Activated T-cell treated with anti-CD3 and anti-CD28 coated beads, Interleukin-2, amount 50 U/mL, for 24 hours (primary cell): ENCODE measurements at places on chromosomes 2 and 18.

GRCh38 chr18:77054606-77055428 is 77.8 kb downstream of the MBP start:
- peaks cover 78% of the 10 kb centered on the region for H3K4me1 ChIP-seq
- H3K27ac ChIP-seq = peak overlapping the region; percentile 92
- no peaks in the 10 kb centered on the region for H3K27me3 ChIP-seq
- peaks cover 32% of the 10 kb centered on the region for H3K36me3 ChIP-seq
- peak; percentile 80 for DNase-seq
- H3K4me3 ChIP-seq = peak overlapping the region; percentile 76

GRCh38 chr2:64972426-64972825 is 16.8 kb upstream of the SLC1A4 start:
- no peak overlapping the region for H3K4me3 ChIP-seq
- H3K27me3 ChIP-seq = no peaks in the 10 kb centered on the region
- DNase-seq = no peak
- peaks cover 2% of the 10 kb centered on the region for H3K4me1 ChIP-seq
- H3K27ac ChIP-seq = no peak overlapping the region
- H3K36me3 ChIP-seq = no peaks in the 10 kb centered on the region

DNA sequence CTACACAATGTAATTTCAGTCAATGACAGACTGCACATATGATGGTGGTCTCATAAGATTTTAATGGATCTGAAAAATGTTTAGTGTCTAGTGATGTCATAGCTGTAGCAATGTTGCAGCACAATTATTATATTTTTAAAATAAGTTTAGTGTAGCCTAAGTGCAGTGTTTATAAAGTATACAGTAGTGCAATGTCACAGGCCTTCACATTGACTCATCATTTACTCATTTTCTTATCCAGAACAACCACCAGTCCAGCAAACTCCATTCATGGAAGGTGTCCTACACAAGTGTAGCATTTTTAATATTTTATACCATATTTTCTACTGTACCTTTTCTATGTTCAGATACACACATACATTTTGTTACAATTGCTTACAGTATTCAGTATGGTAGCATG is 663.1 kb downstream of the ERBB4 start:
- H3K27ac ChIP-seq = no peak overlapping the region
- no peaks in the 10 kb centered on the region for H3K36me3 ChIP-seq
- no peak for DNase-seq
- H3K4me1 ChIP-seq = no peaks in the 10 kb centered on the region

DNA sequence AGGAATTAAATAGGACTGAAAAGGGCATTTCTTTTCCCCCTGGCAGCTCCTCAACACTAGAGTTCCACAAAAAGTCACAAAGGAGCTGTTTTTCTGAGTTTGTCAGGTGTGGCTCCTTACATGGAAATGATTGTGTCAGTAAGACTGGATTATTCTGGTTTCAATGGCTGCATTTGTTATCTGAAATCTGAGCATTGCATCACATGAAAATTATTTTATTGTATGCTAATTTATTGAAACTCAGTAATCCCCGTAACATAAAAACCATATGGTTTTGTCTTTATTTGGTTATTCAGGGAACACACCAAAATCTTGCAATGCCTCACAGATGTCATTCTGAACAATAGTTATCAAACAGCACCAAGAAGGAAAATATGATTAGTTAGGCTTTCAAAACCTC is 439.7 kb upstream of the TNP1 start:
- no peak for DNase-seq
- no peaks in the 10 kb centered on the region for H3K4me1 ChIP-seq
- H3K36me3 ChIP-seq = no peaks in the 10 kb centered on the region
- H3K27me3 ChIP-seq = no peaks in the 10 kb centered on the region
- H3K4me3 ChIP-seq = no peak overlapping the region

GRCh38 chr2:121272596-121272995 is 12.4 kb downstream of the TFCP2L1 start:
- no peaks in the 10 kb centered on the region for H3K36me3 ChIP-seq
- peaks cover 12% of the 10 kb centered on the region for H3K27me3 ChIP-seq
- H3K27ac ChIP-seq = no peak overlapping the region
- DNase-seq = no peak

GRCh38 chr18:55587418-55588110 is 428 bp downstream of the TCF4 start:
- peak overlapping the region; percentile 74 for H3K4me3 ChIP-seq
- no peak for DNase-seq
- peak overlapping the region; percentile 14 for H3K27ac ChIP-seq
- H3K36me3 ChIP-seq = peaks cover 3% of the 10 kb centered on the region
- peaks cover 66% of the 10 kb centered on the region for H3K27me3 ChIP-seq

GRCh38 chr2:193966590-193966989 is 1690.4 kb upstream of the SLC39A10 start:
- no peak overlapping the region for H3K27ac ChIP-seq
- no peaks in the 10 kb centered on the region for H3K4me1 ChIP-seq
- H3K4me3 ChIP-seq = no peak overlapping the region

GRCh38 chr2:9032121-9032520 is 28.6 kb upstream of the MBOAT2 start:
- H3K36me3 ChIP-seq = no peaks in the 10 kb centered on the region
- no peak overlapping the region for H3K4me3 ChIP-seq
- H3K27me3 ChIP-seq = peaks cover 48% of the 10 kb centered on the region

GRCh38 chr2:70978341-70979179 is at the start of gene ANKRD53:
Gene ANKRD53 (plus strand): TSS chr2:70978630. CDS start chr2:70978646, 16 bp downstream.
- peaks cover 5% of the 10 kb centered on the region for H3K27me3 ChIP-seq
- H3K4me1 ChIP-seq = peaks cover 20% of the 10 kb centered on the region
- peak within 1 kb of the TSS; percentile 75 for H3K4me3 ChIP-seq
- peak; percentile 51 for DNase-seq
- H3K36me3 ChIP-seq = peaks cover 8% of the 10 kb centered on the region

- DNase-seq = no peak
- H3K36me3 ChIP-seq = peaks cover 6% of the 10 kb centered on the region
- H3K27ac ChIP-seq = no peak overlapping the region
- H3K4me3 ChIP-seq = no peak overlapping the region
- no peaks in the 10 kb centered on the region for H3K27me3 ChIP-seq
These were observed 124.9 kb upstream of the SMAD7 start for GRCh38 chr18:49075681-49076080.

DNA sequence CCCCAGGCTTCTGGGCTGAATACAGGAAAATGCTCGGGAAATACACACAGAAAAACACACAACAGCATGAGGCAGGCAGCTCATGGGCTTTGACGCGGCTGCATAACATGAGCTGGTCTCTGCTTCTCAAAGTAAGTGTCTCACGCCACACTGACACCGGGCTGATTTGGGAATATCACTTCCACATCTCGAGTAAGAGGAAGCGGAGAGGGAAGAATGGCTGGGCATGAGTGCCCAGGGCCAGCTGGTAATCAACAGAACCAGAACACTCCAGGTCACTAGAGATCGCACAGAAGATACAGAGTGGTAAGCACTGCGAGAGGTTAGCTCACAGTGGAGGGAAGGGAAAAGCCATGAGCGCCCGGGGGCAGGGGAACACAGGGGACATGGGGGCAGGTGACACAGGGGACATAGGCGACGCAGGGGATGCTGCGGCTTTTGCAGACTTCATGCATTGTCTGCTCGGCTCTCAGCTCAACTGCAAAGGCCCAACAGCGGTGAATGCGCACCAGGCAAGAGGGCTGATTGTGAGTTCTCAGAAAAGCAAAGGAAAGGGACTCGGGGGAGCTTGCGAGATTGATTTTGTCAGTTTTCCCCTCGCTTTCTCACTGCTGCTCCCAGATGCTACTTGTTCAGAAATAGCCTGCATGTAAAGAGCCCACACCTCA is 141.4 kb downstream of the MBP start:
- no peak for DNase-seq
- H3K27me3 ChIP-seq = no peaks in the 10 kb centered on the region
- no peaks in the 10 kb centered on the region for H3K4me1 ChIP-seq
- no peaks in the 10 kb centered on the region for H3K36me3 ChIP-seq
- no peak overlapping the region for H3K4me3 ChIP-seq

- peaks cover 40% of the 10 kb centered on the region for H3K4me1 ChIP-seq
- DNase-seq = no peak
- H3K27ac ChIP-seq = no peak overlapping the region
- H3K27me3 ChIP-seq = no peaks in the 10 kb centered on the region
- peaks cover 6% of the 10 kb centered on the region for H3K36me3 ChIP-seq
- H3K4me3 ChIP-seq = no peak overlapping the region
These were observed 12.1 kb downstream of the NEURL3 start for GRCh38 chr2:96493072-96493471.

GRCh38 chr2:70173520-70173919 is 17.3 kb downstream of the C2orf42 start:
- H3K27me3 ChIP-seq = no peaks in the 10 kb centered on the region
- no peak overlapping the region for H3K4me3 ChIP-seq
- H3K27ac ChIP-seq = no peak overlapping the region
- no peak for DNase-seq
- H3K4me1 ChIP-seq = no peaks in the 10 kb centered on the region

GRCh38 chr2:85799215-85799956 is 45.6 kb downstream of the ATOH8 start:
- H3K36me3 ChIP-seq = no peaks in the 10 kb centered on the region
- peak; percentile 24 for DNase-seq
- no peak overlapping the region for H3K27ac ChIP-seq
- peaks cover 7% of the 10 kb centered on the region for H3K27me3 ChIP-seq
- no peak overlapping the region for H3K4me3 ChIP-seq

DNA sequence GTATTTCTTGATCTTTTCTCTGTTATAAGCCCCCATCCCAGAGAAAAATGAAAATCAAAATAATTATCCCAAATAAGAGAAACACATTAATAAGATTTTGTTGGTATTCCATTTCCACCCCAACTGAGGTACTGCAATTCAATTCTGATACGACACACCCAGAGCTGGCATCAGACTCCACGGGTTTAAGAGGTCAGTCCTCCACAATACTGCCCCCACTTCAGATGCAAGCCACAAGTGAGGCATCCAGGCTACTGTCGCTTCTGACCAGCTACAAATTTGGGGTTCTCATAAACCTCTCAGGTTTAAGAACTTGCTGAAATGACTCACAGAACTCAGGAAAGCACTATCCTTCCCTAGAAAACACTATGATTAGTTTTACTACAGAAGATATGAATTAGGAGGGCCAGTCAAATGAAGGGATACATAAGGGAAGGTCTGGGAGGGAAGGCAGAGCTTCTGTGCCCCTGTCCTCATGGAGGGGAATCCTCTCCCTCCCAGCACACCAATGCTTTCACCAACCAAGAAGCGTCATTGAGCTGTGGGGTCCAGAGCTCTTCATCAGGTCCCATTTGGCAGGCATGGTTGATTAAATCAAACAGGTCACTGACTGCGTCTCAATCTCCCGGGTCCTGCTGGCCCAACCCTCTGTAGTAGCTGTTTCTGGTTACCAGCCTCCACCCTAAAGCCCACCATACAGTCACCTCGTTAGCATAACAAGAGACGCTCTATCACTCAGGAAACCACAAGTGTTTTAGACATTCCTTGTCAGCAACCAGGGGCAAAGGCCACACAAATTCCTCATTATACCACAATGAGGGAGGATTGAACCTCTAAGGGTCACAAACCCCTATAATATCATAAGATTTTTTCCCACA is 46.2 kb downstream of the IWS1 start:
- H3K27ac ChIP-seq = peak overlapping the region; percentile 75
- no peak for DNase-seq
- no peak overlapping the region for H3K4me3 ChIP-seq
- H3K36me3 ChIP-seq = peaks cover 62% of the 10 kb centered on the region

GRCh38 chr2:100320547-100321178 is 1.6 kb downstream of the LONRF2 start:
- no peaks in the 10 kb centered on the region for H3K36me3 ChIP-seq
- peaks cover 2% of the 10 kb centered on the region for H3K4me1 ChIP-seq
- H3K27ac ChIP-seq = no peak overlapping the region
- DNase-seq = no peak
